ENCODE measurements at places on chromosomes 4 and X. TPM values are rescaled to one million over a fixed set of nuclear protein-coding genes. Genes with fewer than 3 reads are reported as not detected.

TMSB15B gene
- 3.0 TPM for total RNA-seq

TMEM47 gene
- total RNA-seq: 108 TPM

P2RY4 gene
- 0.41 TPM for total RNA-seq

LAP3 gene
- 97.5 TPM for total RNA-seq

BTC gene
- total RNA-seq: 32.9 TPM

NAT8L gene
- total RNA-seq: 0.51 TPM

SULT1B1 gene
- 0.72 TPM for total RNA-seq

HSPA4L gene
- total RNA-seq: 11.8 TPM

DNA sequence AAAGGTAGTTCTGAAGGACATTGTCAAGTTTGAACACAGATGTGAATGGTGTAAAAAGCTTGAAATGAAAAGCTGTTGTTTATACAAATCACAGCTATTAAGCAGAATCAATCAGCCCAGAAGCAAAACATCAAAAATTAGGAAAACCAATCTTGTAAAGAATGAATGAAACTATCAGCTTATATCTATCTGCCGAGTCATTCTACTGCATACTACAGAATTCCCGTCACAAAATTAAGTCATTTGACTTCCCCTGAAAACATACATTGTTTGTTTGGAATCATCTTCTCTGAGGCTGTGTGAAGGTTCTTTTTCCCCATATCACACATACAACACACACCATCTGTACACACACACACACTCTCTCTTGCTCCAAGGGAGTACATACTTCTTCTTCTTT, 80.3 kb downstream of the RFC1 start:
- no peak for DNase-seq

DNA sequence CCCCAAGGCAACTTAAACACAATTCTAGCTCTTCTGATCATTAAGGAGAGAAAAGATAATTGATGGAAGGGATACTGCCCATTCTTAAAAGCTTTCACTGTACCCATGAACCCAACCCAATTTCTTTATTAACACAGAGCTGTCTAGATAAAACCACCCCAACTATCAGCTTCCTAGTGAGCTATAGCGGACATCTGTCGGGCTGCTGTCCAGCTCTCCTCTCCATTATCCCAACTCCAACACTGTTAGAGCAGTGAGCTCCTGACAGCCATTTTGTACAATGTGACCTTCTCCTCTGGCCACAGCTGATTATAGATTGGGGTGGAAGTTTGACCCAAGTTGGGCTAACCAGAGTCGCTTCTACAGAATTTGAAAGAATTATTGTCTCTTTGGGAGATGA, 66.1 kb downstream of the HADH start:
- DNase-seq: no peak

- DNase-seq: no peak
These were observed 124.9 kb upstream of the TAPT1 start for GRCh38 chr4:16351161-16351560.

- DNase-seq: no peak
These were observed 9.5 kb downstream of the PNMA6F start for GRCh38 chrX:153312041-153312440.

GRCh38 chr4:140693562-140693961, 62.6 kb downstream of the TBC1D9 start:
- no peak for DNase-seq

- no peak for DNase-seq
These were observed 45.8 kb downstream of the ANXA10 start for GRCh38 chr4:168138143-168138542.

- DNase-seq: peak; percentile 18
These were observed 336.2 kb upstream of the PPARGC1A start for GRCh38 chr4:24226023-24226422.

DNA sequence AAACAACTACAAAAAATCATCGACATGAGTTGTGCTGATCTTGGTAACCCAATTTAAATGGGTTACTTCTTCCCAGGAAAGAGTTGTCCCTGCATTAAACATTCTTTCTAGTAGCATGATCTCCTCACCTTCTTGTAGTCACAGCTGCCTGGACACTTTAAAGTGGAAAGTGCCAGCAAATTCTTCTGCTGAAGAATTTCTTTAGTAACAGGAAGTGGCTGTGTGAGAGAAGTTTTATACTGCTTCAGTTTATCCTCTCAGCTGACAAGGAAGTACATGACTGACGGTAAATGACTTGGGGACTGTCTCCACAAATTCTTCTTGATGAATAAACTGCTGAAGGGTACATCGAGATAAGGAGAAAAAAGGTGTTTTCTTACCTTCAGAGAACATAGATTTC, 18.2 kb upstream of the TNIP3 start:
- DNase-seq: no peak

DNA sequence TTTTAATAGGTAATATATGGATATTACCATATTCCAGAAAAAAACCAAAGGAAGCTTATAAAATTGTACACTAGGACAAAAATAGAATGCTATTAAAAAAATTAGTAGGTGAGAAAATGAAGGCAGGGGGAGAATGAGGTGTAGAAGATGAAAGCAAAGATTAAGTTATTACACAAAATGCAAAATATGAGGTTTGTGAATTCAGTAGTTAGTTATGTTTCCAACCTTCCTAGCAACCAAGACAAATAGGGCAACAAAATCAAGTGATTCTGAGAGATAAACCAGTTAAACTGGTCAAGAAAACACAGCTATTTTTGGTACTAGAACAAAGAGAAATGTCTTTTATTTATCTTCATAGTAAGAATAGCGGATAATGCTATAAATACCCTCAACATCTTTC, 300.0 kb upstream of the RASGEF1B start:
- DNase-seq: no peak

DNA sequence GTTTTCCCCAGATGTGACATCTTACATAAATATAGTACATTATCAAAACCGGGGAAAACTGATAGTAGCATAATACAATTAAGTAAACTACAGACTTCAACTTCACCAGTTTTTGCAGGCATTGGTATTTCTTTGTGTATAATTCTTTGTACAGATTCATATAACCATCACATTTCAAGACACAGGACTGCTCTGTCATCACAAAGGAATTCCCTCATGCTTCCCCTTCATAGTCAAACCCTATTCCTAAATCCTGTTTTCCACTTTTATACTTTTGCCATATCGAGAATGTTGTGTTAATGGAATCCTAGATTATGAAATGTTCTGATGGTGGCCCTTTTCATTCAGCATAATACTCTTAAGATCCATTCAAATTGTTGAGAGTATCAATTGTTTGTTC, 36.0 kb downstream of the STIM2 start:
- no peak for DNase-seq

DNA sequence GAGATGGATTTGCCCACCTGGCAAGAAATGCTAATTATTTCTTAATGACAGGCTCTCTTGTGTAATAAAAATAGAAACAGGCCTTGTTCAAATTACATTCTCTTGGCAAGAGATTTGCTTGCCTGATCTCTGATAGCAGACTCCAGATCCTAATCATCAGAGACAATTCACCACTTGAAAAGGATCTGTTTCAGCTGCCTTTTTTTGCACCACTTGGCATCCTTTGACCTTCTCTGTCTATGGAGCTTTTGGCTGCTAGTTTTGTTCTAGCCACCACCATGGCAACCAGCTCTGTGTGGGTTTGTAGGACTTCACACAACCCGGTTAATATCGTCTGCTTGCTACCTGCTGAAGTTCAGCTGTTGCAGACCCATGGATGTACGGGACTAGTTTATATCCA, 241.1 kb upstream of the TLL1 start:
- peak; percentile 70 for DNase-seq

DNA sequence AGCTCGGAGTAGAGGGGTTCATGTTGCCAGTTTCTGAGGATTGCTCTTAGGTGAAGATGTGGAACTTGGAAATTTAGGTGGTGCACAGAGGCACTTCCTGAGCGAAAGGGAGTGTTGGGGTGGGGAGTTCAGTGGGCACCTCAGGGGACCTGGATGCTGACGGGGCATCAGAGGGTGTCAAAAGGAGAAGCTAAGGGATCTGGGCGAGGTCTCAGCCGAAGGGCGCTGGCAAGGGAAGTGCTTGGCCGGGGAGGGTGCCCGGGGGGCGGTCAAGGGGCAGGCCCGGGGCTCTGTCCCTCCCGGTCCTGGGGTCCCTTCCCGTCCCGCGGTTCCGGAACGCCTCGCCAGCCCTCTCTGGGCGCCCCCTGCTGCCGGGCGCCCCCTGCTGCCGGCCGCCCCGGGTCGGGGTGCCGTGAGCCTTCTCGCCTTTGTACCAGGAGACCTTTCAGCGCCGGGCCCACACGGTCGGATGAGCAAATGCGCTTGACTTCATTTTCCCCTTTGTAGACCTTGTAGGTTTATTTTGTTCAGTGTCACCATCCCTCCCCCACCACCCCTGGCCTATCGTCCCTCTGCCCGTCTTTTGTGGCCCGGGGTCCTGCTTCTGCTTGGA, 3.0 kb upstream of the PHOX2B start:
- no peak for DNase-seq

DNA sequence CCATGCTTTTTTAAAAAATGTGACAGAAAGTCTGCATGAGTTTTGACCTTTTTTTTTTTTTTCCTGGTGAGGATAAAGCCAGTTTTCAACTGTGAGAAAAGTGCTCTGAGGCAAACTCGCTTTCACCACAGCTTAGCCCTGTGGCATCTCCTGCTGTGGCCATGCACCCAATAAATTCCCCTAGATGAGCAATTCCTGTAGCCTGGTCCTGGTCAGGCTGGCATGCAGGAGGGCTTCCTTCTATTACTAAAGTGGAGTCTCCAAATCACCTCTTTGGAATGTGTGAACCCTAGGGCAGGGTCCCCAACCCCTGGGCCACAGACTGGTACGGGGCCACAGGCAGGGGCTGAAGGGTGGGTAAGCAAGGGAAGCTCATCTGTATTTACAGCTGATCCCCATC, 265.4 kb downstream of the RAPGEF2 start:
- DNase-seq: no peak

DNA sequence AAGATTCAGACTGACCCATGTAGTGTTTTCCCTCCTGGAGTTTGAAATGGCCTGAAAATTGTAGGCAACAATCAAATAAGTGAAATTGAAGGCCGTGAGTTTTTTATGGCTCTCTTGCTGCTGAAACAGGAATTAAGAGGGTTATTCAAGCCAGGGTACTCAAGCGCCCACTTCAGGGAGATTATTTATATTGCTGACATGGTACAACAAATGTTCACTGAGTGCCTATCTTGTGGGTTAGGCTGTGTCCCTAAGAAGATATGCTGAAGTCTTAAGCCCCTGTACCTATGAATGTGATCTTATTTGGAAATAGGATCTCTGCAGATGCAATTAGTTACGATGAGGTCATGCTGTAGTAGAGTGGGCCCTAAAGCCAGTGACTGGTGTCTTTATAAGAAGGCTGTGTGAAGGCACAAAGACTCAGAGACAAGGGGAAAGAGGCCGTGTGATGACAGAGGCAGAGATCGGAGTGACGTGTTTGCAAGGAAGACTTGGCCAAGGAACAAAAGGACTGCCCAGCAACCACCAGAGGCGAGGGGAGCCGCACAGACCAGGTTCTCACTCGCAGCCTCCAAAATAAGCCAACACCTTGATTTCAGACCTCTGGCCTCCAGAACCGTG, 72.9 kb downstream of the MED28 start:
- peak; percentile 66 for DNase-seq
